Activated CD8-positive, alpha-beta memory T cell treated with anti-CD3 and anti-CD28 coated beads, Interleukin-2, amount 50 U/mL, for 4 hours (primary cell): ENCODE measurements at places on chromosomes 6 and 20.

GRCh38 chr6:29663300-29664042 lies 6.6 kb downstream of the MOG start:
- no peak for DNase-seq

DNA sequence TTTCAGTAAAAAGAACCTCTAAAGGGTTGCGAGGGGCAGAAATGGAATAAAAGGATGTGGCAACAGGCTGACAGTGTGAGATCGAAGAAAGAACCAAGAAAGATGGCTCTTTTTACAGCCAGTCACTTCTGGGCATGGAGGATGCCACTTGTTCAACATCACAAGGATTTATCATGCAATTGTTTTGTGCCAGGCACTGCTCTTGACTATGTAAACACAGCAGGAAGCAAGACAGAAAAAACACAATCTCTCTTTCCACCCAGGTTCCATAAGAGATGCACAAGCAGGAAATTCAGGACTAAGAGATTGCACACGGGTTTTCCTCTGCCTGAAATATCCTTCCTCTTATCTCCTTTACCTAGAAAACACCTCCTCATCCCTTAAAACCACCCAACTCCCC lies 38.0 kb downstream of the FOXA2 start:
- no peak for DNase-seq

GRCh38 chr6:1187293-1188131 lies 124.4 kb upstream of the FOXQ1 start:
- no peak for DNase-seq

DNA sequence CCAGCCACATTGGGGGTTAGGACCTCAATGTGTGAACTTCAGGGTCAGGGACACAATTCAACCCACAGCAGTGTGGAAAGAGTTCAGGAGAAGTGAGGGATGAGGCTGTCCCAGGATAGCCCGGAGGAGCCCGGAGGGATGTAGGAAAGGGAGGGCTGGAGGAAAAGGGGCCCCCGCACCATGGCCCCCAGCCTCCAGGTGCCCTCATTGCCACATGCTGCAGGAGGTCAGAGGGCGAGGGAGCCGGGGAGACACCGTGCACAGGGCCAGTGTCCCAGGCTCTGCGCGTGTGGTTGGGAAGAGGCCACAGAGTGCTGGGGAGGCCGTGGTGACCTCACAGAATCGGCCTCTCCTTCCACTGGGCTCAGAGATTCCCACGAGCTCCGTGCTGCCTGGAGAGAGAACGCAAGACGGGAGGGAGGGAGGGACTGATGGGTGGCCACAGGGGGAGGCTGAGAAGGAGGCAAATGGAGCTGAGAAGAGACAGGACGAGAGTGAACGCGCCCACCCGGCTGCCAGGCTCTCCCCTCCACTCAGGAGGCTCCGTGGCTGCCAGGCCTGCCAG lies 215.1 kb downstream of the DLL1 start:
- no peak for DNase-seq

GRCh38 chr6:42506070-42506469 lies 54.3 kb upstream of the TRERF1 start:
- no peak for DNase-seq

DNA sequence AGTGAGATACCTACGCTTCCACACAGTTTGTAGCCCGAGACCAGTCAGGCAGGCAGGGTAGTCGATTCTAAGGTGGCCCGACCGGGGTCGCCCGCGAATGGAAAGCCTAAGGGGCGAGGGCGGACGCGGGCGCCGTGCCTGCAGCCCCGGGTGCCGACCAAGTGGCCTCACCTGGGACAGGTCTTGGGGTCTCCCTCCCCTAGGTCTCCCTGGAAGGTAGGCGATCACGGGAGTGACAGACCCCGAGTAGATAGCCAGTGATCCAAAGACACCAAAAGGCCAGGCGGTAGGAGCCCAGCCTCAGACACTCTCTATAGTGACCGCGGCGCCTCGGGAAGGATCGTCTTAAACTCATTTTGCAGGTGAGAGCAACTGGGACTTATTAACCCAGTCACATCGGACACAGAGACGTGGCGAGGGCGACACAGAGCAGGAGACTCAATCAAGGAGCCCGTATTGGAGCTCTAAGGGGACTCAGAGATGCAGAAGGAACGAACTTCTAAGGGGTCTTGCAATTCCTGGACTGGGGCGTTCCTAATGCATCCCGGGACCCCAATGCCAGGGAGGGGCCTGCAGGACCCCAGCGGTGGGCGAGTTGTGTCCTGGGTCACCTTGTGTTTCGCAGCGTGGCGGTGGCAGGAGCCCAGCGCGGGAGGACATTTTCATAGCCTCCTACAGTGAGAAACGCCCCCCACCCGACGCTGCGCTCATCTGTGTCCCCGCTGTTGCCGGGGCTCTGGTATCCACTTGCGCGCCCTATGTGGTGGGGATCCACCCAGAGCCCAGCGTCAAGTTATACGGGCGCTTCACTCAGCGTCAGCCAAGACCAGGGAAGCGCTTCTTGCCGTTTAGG lies 2.1 kb upstream of the VSX1 start:
- DNase-seq = no peak

DNA sequence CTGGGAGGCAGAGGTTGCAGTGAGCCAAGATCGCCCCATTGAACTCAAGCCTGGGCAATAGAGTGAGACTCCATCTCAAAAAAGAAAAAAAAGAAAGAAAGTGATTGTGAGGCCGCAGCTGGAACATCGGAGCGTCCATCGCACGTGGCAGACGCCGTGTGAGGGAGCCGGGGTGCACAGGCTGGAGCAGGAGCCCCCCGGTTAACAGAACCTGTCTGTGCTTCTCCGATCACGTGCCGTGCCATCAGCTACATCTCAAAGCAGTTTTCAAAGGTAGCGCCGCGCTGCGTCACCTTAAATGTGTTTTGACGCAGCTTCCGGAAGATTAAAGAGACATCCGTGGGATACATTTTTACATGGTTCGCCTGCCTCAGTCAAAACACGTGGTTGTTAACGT lies 138.9 kb downstream of the TAF4 start:
- no peak for DNase-seq

DNA sequence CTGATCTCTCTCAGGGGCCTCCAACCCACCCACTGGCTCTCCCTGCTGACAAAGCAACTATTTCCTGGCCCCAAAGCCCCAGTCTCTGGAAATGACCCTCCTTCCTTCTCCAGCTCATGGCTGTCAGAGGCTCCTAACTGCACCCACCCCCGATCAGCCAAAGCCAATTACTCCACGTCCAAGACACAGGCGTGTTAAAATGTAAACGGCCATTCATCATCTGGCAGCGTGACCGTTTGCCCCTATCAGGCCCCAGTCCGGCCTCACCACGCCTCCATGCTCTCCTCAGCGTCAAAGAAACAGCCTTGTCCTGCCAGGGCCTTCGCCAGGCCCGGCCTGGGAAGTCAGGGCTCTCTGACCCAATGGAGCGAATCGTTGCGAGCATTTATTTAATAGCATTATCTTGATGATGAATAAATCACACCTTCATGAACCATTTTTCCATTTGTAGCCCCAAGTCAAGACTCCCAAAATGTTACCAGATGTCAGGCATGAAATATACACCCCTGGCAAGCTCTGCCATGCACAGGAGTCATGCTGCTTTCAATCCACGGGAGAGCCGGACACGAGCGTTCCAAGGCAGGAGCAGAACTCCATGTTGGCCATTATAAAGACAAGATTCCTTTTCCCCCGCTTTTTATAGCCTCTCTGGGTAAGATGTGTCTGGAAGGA lies 17.7 kb downstream of the RIPOR3 start:
- no peak for DNase-seq

- no peak for DNase-seq
Observed at GRCh38 chr6:13678255-13678983, 33.2 kb downstream of the RANBP9 start.

DNA sequence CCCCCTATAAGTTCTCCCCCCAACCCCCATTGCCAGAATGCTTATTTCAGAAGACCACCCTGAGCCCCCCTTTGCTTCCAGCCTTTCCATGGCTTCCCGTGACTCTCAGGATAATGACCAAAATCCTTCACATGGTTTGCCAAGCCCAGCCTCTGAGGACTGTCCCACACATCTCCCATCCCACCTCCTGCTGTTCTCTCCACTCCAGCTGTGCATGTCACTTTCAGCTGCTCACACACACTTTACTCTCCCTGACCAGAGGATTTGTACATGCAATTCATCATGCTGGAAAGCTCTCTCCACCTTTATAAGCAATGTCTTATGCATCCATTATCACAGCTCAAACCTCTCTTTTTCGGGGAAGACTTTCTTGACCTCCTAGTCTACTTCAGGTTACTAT lies 164.2 kb downstream of the PRL start:
- DNase-seq = no peak

DNA sequence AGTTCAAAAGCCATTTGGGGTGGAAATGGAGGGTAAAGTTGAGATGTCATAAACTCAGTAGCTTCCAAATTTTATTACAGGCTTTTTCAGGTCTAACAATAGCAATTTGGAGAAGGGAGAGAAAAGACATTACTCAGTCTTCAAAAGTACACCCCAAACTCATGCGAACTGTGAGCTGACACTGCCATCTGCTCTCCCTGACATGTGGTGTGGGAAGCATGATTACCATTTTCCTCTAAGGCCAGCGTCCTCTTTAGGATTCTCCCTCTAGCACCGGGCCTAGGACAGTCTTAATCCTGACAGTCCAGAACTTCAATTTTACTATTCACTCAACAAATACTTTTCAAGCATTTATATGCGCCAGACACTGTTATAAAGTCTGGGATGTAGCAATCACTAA lies 536.0 kb upstream of the JARID2 start:
- DNase-seq = no peak

DNA sequence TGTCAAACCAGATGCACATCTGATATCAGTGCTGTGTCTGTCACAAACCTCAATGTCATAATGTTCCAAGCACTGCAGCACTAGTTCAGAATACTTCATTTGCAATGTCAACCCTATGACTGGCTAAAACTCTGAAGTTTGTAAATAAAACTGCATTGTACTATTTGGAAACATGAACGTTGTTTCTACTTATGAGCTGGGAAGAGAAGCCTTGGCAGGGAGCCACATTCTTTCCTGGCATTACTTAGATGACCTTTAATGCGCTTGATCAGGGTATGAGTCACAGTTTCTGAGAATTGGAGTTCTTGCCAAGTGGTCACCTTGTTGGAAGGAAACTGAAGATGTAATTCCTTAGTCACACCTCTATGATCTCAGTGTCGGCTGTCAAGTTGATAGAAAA lies 664.8 kb upstream of the MMS22L start:
- DNase-seq = no peak

- no peak for DNase-seq
Observed at GRCh38 chr6:53301801-53302537, 46.8 kb downstream of the ELOVL5 start.

- DNase-seq = no peak
Observed at GRCh38 chr20:9211016-9211760, 142.3 kb downstream of the PLCB4 start.

- no peak for DNase-seq
Observed at GRCh38 chr20:45100563-45101245, at the start of gene KCNS1. KCNS1 (minus strand) TSS chr20:45101127; CDS start chr20:45099236, 1,891 bp downstream.
